ENCODE measurements at places on chromosomes 5 and 9.

GRCh38 chr9:13213337-13213736, 66.2 kb downstream of the MPDZ start:
- DNase-seq, result no peak

DNA sequence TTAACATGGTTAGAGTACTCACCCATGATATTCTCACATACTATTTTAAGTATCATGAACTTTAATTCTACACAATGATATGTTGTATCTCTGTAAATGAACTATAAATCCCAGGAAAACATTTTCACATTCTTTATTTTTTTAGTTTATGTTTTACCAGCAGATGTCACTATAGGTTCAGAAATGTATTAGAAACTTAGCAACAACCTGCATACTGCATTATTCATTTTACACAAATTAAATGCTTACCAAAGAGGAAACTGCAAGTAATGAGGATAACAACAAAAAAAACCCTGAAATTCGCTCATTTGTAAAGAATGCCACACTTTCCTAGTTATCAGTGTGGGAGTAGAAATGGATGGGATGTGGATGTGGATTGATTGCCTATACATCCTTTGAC, 217.5 kb upstream of the OTULINL start:
- no peak for DNase-seq

- no peak for DNase-seq
These were observed 28.5 kb downstream of the GLDC start for GRCh38 chr9:6616951-6617602.

GRCh38 chr5:151475388-151475787, 28.0 kb downstream of the SLC36A1 start:
- DNase-seq, result no peak

GRCh38 chr5:135328128-135328687, 70.8 kb downstream of the MACROH2A1 start:
- no peak for DNase-seq

GRCh38 chr9:93951655-93952118, 3.5 kb downstream of the BARX1 start:
- no peak for DNase-seq
